ENCODE measurements at places on chromosomes 2 and 18.

DNA sequence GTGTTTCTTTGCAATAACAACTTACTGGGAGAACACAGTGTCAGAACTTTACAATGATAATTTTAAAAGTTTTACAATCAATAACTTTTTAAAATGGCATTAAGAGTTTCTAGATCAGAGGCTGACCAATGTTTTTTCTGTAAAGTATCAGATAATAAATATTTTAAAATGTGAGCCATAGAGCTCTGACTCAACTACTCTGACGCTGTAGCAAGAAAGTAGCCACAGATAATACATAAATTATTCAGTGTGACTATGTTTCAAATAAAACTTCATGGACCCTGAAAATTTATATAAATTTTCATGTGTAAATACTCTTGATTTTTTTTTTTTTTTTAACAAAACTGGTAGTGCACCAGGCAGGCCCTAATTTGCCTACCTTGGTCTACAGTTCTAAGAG lies 77.4 kb downstream of the CUL3 start:
- no peak for DNase-seq

GRCh38 chr2:232308986-232309385 lies 69.6 kb upstream of the ALPP start:
- no peak for DNase-seq

DNA sequence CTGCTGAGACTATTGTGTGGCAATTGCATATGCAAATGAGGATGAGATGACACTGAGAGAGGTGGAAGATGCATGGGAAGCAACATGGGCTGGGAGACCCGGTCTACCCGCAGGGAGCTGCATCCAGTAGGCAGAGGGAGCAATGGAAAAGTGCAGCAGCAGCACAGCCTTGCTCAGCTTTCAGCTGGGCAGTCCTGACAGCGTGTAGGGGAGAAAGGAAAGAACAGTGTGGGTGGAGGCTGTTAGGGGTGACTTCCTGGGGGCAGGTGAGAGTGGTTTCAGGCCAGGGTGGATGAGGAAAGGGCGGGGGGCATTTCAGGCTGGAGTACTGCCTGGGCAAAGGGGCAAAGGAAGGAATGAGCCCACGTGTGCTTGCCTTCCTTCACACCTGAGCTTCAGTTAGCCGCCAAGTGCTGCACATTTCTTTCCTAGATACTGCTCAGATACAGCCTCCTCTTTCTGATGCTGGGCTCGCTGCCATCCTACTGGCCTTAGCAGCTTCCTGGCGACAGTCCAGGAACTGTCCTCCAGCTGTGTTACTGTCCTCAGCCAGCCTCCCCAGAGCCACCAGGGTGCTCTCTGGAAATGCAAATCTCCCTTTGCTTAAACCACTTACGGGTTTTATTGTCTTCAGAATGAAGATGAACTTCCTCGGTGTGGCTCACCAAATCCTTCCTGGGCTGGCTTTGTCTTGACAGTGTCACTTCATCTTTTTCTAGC lies 276.3 kb downstream of the TSN start:
- DNase-seq = no peak

DNA sequence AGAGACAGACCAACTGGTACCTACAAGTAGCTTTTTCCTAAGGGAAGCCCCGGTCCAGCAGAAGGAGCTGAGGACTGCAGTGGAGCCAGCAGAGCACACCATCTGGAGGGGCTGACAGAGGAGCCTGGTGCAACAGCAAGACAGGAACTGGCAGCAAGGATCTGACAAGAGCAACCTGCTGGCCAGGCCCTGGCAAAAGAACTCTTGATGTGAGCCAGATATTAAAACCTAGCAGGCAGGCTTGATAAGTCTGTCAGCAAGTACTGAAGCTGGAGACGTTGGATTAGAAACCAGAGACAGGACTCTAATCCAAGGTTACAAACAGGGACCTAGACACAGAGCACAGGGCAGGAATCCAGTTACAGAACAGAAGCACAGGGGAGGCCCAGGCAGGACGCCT lies 260.7 kb upstream of the MGAT5 start:
- DNase-seq = no peak

- no peak for DNase-seq
Measured at GRCh38 chr2:65458999-65459398, 26.6 kb upstream of the SPRED2 start.

- no peak for DNase-seq
Measured at GRCh38 chr2:101710471-101711318, 13.2 kb downstream of the MAP4K4 start.

DNA sequence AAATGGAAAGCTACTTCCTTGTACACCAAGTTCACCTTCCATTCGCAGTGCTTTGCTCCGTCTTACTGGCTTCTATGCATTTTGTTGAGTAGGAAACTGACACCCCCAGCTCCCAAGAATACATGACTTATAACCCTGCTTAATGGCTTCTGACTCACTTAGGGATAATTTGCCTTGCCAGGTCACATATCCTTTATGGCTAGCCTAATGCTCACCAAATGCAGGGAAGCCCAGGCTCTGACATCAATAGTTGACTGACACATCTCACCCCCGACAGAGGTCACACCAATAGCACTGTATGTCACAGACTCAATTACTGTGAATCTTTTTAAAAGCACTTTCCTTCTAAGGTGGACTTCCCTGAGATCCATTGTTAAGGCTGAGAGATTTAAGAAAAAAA lies 147.2 kb downstream of the DTNA start:
- DNase-seq = no peak

- DNase-seq = no peak
Measured at GRCh38 chr2:182134201-182134600, 148.5 kb downstream of the PPP1R1C start.

Measured in stimulated activated CD4-positive, alpha-beta T cell treated with anti-CD3 and anti-CD28 coated beads, Interleukin-1b, Interleukin-23, amount 100 ng/mL, for 48 hours (primary cell).